ENCODE measurements at places on chromosomes 13 and 19. TPM values are rescaled to one million over a fixed set of nuclear protein-coding genes. Genes with fewer than 3 reads are reported as not detected.

GRCh38 chr19:33727331-33727998, 69.2 kb upstream of the KCTD15 start:
- ATAC-seq: no peak

DNA sequence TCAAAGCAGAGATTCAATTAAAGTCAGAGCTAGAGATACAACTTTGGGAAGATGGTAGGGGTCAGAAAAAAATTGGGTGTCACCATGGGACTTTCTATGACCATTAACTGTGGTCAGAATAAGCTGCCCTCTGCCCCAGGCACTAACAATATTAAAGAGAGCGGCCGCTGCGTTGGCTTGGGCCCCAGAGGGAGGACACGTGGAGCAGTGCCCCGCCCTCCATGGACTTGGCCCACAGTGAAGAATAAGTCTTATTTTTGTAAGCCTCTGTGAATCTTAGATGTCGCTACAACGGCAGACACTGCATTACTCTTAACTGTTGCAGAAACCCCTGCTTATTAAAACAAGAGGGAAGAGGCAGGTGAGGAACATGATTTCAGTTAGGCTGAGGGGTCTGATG, 172.7 kb downstream of the UQCRFS1 start:
- ATAC-seq: no peak

GRCh38 chr13:44698066-44698465, 121.9 kb upstream of the TSC22D1 start:
- ATAC-seq: no peak

DNA sequence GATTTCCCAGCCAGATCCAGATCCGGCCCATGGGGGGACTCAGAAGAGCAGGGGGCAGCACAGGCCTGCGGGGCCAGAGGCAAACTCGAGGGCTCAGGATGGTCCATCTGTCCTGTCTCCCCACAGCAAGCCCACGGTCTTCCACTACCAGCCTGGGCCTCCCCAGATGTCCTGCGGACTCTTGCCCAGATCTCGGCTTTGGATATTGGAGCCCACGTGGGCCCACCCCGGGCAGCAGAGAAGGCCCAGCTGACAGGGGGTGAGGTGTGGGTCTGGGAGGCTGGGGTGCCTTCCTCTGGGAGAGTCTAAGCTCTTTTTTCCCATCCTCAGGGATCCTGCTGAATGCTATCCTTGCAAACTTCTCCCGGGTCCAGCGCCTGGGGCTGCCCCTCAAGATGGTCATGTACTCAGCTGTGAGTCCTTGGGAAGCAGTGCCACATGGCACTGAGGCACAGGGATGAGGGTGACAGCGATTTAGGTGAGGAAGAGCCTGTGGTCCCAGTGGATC, 3.4 kb downstream of the ACP4 start:
- no peak for ATAC-seq

DNA sequence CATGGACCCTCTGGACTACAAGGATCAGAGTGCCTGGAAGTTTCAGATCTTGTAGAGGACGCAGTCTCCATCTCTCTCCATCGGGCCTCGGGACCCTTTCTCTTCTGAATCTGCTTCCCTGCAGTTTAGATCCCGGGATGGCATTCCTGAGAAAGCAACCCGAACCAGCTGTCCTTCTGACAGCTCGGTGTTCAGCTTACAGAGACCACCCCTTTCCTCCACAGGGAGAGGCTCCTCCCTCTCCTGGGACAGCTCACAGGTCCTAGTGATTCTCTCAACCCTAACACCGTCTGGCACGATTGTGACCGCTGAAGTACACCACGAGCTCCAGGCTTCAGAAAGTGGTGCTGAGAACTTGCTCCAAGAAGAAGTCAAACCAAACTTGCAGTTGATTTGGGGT, 18.2 kb downstream of the CRX start:
- no peak for ATAC-seq

ZNF541 gene
- 0.08 TPM for total RNA-seq

KRTDAP gene
- total RNA-seq: 338 TPM

DNA sequence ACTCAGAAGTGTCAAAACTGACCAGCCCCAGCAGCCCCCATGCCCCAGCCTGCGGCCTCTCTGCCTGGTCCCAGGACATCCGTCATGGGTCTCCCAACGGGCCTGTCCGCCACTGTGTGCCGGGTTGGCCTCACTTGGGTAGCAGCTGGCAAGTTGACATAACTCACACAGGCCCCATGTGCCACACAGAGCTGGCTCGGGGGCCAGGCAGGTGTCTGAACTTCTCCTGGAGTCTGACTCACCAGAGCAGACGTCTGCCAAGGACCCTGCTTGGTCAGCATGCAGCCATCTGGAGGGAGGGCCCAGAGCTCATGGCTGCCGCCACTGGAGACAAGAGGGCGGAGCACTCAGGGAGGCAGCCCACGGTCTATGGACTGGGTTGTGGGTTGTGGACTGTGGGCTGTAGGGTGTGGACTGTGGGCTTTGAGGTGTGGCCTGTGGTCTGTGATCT, 32.0 kb upstream of the TMEM255B start:
- ATAC-seq: peak; percentile 7

MCEMP1 gene
- total RNA-seq: 0.24 TPM

GRCh38 chr13:31591642-31592233, 147.6 kb upstream of the RXFP2 start:
- ATAC-seq: no peak

GRCh38 chr19:50815439-50815838, 8.1 kb downstream of the KLK1 start:
- no peak for ATAC-seq

DNA sequence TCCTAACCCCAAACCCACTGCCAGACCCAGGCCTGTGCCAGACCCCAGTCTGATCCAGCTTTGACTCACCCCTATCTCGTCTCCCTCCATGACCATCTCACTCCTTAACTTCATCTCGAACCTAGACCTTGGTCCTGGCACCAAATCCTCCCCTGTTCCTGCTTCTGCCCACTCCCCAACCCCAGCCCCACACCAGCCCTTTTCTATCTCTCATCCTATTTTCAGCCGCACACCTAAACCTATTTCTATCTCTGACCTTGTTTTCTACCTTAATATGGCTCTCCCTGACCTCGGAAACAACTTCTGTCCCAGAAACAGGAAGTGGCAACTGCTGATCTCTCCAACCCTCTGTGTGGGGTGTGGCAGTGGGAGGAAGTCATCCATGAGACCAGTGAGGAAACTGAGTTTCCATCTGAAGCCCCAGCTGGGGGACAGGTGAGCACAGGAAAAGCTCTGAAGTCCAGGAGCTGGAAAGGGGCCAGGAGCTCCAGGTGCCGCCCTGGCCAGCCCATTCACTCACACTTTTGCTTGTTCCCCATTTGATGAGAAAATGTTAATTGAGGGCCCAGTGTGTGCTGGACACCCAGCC, 13.7 kb downstream of the PTH2 start:
- ATAC-seq: no peak

GRCh38 chr13:51167393-51168191, 54.6 kb upstream of the FAM124A start:
- no peak for ATAC-seq

GRCh38 chr19:10670876-10671804, 17.0 kb downstream of the ILF3 start:
- ATAC-seq: peak; percentile 26

C19orf85 gene
- not detected for total RNA-seq

KLK7 gene
- total RNA-seq: 146 TPM

- ATAC-seq: no peak
Observed at GRCh38 chr13:52104624-52105023, 24.2 kb downstream of the NEK5 start.

GARIN5B gene
- total RNA-seq: not detected

GRCh38 chr13:26022538-26023292, 29.1 kb downstream of the SHISA2 start:
- peak; percentile 94 for ATAC-seq

GRCh38 chr19:46423188-46423587, 5.5 kb downstream of the PNMA8C start:
- no peak for ATAC-seq

GRCh38 chr13:75788481-75788981, 152.4 kb downstream of the LMO7 start:
- peak; percentile 62 for ATAC-seq

- no peak for ATAC-seq
Observed at GRCh38 chr19:3507371-3508120, 1.4 kb downstream of the FZR1 start.

DNA sequence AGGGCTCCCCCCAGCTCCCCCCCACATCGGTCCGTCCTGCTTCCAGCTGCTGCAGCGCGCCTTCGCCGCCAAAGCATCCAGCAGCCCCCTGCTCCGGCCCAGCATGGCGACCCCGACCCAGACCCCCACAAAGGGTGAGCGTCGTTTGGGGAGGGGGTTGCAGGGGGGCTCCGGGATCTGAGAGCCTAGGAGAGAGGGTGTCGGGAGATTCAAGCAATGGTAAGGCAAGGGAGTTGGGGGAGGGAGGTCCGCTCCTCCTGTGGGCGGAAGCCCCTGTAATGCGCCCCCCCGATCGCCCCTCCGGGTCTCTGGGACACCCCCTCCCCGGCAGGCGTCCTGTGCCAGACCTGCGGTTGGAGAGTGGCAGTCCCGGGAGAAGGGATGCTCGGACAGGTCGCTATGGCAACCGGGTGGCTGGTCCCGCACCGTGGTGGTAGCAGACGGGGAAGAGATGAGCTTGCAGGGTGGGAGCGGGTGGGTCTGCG, at the start of gene FXYD7:
TSS of gene FXYD7 (plus strand) at position 25 of the 485 bp plus-strand sequence. CDS start at position 104, 79 bp downstream.
- no peak for ATAC-seq

GGACT gene
- 3.6 TPM for total RNA-seq

ZSWIM4 gene
- total RNA-seq: 10.9 TPM

- no peak for ATAC-seq
Observed at GRCh38 chr19:19750842-19751790, 18.2 kb upstream of the ZNF14 start.

ZNF724 gene
- total RNA-seq: 2.6 TPM

- ATAC-seq: no peak
Observed at GRCh38 chr13:27794368-27794691, 2.0 kb downstream of the GSX1 start.

LYPD3 gene
- total RNA-seq: 739 TPM

Data from esophagus mucosa (tissue), 1 donor.